ENCODE measurements at places on chromosomes 7 and 10.

DNA sequence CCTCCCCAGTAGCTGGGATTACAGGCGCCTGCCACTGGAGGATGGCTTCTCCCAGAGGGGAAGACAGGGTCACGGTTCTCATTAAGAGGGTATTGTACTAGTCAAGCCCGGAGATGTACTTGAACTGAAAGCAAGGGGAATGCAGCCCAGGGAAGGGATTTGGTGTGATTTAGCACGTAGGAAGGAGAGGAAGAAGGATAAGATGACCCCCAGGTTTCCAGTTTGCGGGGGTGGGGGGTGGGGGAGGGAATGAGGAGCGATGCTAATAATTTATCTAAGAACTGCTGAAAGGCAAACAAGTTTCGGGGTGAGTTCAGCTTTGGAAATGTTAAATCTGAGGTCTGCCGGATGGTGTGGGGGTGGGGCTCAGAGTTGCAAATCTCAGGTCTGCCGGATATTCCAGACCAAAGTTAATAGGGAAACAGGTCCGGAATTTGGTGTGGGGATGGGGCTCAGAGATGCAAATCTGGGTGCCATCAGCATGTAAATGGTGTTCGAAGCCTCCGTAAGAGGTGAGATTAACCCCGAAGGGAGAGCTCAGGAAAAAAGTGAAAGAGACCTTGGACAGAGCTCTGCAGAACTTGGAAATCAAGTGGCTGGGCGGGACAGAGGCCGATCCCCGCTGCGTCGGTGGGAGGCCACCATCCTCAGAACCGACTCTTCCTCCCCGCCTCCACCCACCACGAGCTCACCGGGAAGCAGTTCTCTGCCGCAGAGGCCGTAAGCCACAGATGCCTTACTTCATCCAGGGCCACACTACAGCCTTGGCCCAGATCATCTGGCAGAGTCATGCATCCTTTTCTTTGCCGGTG is 1.6 kb upstream of the SEPHS1 start:
- no peak for DNase-seq
- H3K36me3 ChIP-seq = no peaks in the 10 kb centered on the region
- H3K4me1 ChIP-seq = peaks cover 26% of the 10 kb centered on the region
- no peak overlapping the region for H3K27ac ChIP-seq
- peaks cover 6% of the 10 kb centered on the region for H3K27me3 ChIP-seq

- H3K27ac ChIP-seq = no peak overlapping the region
- peaks cover 14% of the 10 kb centered on the region for H3K36me3 ChIP-seq
- no peaks in the 10 kb centered on the region for H3K27me3 ChIP-seq
- H3K4me3 ChIP-seq = no peak overlapping the region
- no peak for DNase-seq
Observed at GRCh38 chr10:72375585-72375984, 20.9 kb upstream of the DNAJB12 start.

DNA sequence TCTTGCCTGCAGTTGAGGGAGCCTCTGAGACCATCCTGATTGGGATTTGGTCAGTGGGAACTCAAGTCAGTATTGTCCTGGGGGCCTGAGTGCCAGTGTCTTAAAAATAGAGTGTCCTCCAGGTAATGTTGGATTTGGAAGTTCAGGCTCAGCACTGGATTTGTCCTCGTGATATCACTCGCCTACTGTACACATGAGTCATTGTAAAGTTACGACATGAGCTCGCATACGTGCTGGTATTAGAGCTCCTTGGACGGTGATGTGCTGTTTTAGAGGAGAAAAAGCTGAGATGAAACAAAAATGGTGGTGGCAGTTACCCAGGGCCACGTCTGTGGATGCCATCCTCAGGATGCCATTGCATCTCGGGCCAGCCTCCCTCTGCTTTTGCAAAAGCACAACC is 78.2 kb downstream of the MGMT start:
- no peak for DNase-seq
- peaks cover 10% of the 10 kb centered on the region for H3K36me3 ChIP-seq
- H3K27me3 ChIP-seq = no peaks in the 10 kb centered on the region

DNA sequence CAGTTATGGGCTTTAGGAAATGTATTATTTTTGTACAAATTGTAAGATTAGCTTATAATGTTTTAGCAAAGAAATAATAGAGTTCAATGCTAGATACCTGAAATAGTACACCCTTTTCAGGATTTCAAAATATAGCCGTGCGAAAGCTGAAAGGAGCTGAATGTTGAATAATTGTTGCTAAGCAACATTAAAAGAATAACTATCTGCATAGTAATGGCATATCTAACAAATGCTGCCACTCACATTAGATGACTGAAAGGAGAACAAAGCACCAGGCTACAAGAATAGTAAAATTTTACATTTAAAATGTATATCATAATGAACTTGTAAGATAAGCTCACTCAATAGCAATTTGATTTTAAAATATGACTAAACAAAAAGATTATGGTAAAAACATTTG is 82.5 kb downstream of the SDHAF3 start:
- no peaks in the 10 kb centered on the region for H3K36me3 ChIP-seq
- H3K27me3 ChIP-seq = peaks cover 2% of the 10 kb centered on the region
- no peak for DNase-seq
- no peaks in the 10 kb centered on the region for H3K4me1 ChIP-seq
- H3K4me3 ChIP-seq = no peak overlapping the region
- no peak overlapping the region for H3K27ac ChIP-seq

GRCh38 chr10:35562427-35562826 is 42.7 kb upstream of the GJD4 start:
- peaks cover 32% of the 10 kb centered on the region for H3K36me3 ChIP-seq
- no peak for DNase-seq
- H3K27ac ChIP-seq = peak overlapping the region; percentile 4
- no peak overlapping the region for H3K4me3 ChIP-seq

GRCh38 chr10:126459878-126460481 is 71.7 kb upstream of the ADAM12 start:
- H3K27me3 ChIP-seq = no peaks in the 10 kb centered on the region
- no peak overlapping the region for H3K4me3 ChIP-seq
- H3K27ac ChIP-seq = no peak overlapping the region
- no peaks in the 10 kb centered on the region for H3K4me1 ChIP-seq
- DNase-seq = no peak
- no peaks in the 10 kb centered on the region for H3K36me3 ChIP-seq

GRCh38 chr7:157986051-157986450 is 601.6 kb downstream of the PTPRN2 start:
- no peaks in the 10 kb centered on the region for H3K36me3 ChIP-seq
- H3K4me3 ChIP-seq = no peak overlapping the region
- H3K27me3 ChIP-seq = no peaks in the 10 kb centered on the region
- H3K27ac ChIP-seq = no peak overlapping the region

DNA sequence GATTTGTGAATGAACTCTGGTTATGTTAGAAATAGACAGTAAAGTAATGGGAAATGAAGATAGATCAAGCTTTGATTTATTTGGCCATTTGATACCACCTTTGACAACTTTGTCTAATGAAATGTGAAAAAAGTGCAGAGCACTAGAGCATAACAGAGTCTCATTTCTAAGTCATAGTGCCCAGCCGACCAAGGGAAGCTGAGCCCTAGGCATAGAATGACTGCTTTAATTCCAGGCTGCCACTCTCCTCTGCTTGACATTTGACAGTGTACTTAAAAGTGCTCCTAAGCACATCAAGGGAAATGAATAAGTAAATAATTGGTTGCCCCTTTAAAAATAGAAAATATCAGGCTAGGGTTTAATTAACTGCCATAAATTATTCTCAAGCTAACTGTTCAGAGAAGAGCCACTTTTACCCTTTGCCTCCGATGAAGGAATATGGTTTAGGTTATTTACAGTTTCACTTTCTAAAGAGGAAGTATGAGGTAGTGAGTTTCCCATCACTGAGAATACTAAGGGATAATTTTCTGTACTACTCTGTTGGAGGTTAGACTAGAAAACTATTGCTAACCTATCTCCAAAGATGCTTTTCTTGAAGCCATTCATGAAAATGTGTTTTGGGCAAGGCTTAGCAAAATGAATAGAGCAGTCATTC is 591.6 kb downstream of the REEP3 start:
- no peaks in the 10 kb centered on the region for H3K36me3 ChIP-seq
- H3K27ac ChIP-seq = peak overlapping the region; percentile 21
- DNase-seq = no peak
- peak overlapping the region; percentile 36 for H3K4me3 ChIP-seq
- H3K4me1 ChIP-seq = peaks cover 5% of the 10 kb centered on the region

DNA sequence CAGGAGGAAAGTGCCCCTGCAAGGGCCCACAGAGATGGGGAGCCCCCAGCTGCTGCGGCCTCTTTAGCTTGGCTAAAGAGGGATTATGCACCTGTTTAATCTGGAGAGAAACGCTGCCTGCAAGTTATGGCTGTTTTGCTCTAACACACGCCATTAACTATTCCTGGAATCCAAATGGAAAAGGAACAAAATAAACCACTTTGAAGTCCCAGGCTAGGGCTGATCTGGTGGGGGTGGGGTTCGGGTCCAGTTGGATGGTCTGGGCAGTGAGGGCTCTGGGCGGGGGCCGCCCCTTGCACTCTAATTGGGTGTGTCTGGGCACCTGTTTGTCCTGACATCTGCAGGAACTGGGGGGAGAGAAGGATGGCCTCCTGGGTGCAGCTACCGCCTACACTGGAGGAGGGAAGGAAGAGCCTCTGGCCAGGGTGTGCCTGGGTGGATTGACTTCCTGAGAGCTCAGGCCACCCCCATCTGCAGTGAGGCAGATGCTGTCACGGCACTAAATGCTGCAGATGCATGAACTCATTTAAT is 300.6 kb downstream of the ZEB1 start:
- H3K4me3 ChIP-seq = no peak overlapping the region
- no peaks in the 10 kb centered on the region for H3K36me3 ChIP-seq
- no peaks in the 10 kb centered on the region for H3K4me1 ChIP-seq
- no peak overlapping the region for H3K27ac ChIP-seq
- H3K27me3 ChIP-seq = peaks cover 8% of the 10 kb centered on the region

GRCh38 chr10:121371836-121372235 is 226.4 kb downstream of the FGFR2 start:
- H3K27ac ChIP-seq = no peak overlapping the region
- no peaks in the 10 kb centered on the region for H3K27me3 ChIP-seq

- no peaks in the 10 kb centered on the region for H3K4me1 ChIP-seq
- no peaks in the 10 kb centered on the region for H3K36me3 ChIP-seq
- H3K4me3 ChIP-seq = no peak overlapping the region
- peaks cover 23% of the 10 kb centered on the region for H3K27me3 ChIP-seq
- no peak overlapping the region for H3K27ac ChIP-seq
- no peak for DNase-seq
Observed at GRCh38 chr7:29130096-29130495, 16.2 kb downstream of the CPVL start.

- H3K27me3 ChIP-seq = no peaks in the 10 kb centered on the region
- H3K36me3 ChIP-seq = peaks cover 37% of the 10 kb centered on the region
- H3K4me1 ChIP-seq = peaks cover 33% of the 10 kb centered on the region
- H3K4me3 ChIP-seq = no peak overlapping the region
Observed at GRCh38 chr7:127690337-127690736, 38.3 kb downstream of the SND1 start.

GRCh38 chr7:12056381-12056780 is 154.7 kb upstream of the TMEM106B start:
- no peak for DNase-seq
- peaks cover 4% of the 10 kb centered on the region for H3K27me3 ChIP-seq

GRCh38 chr7:80883154-80884025 is 35.5 kb downstream of the SEMA3C start:
- H3K4me1 ChIP-seq = no peaks in the 10 kb centered on the region
- DNase-seq = no peak
- H3K27ac ChIP-seq = no peak overlapping the region
- H3K27me3 ChIP-seq = no peaks in the 10 kb centered on the region
- H3K36me3 ChIP-seq = no peaks in the 10 kb centered on the region
- H3K4me3 ChIP-seq = no peak overlapping the region

DNA sequence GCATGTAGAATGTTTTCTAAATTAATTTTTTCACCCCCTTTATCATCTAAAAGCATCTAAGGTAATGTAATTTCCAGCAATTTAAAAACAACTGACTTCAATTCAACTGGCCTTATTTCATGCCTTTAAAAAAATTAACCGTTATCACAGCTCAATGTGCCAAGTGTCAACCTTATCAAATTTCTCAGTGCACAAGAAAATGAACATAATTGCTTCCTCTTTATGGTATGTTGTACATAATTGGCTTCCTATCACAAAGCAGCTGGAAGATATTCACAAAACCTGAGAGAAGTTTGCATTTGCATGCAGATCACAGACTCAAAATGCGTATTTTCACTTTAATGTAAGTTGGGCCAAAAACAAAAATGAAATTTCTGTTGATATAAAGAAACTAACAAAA is 966.4 kb downstream of the GRM8 start:
- H3K27me3 ChIP-seq = no peaks in the 10 kb centered on the region
- no peaks in the 10 kb centered on the region for H3K4me1 ChIP-seq
- no peak for DNase-seq
- no peak overlapping the region for H3K27ac ChIP-seq
- H3K4me3 ChIP-seq = no peak overlapping the region
- H3K36me3 ChIP-seq = no peaks in the 10 kb centered on the region

DNA sequence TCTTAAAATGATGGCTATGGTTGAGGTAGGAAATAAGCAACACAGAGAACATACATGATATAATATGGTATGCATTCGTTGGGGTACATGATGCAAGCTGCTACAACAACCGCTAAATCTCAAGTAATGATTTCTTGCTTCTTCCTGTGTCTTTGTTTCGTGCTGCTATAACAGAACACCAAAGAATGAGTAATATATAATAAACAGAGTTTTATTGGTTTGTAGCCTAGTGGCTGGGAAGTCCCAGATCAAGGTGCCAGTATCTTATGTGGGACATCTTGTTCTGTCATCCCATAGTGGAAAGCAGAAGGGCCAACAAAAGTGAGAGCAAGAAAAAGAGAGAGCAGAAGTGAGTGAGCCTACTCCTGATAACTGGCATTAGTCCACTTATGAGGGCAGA is 689.7 kb downstream of the SUGCT start:
- no peaks in the 10 kb centered on the region for H3K27me3 ChIP-seq
- no peaks in the 10 kb centered on the region for H3K4me1 ChIP-seq
- no peaks in the 10 kb centered on the region for H3K36me3 ChIP-seq
- H3K27ac ChIP-seq = no peak overlapping the region
- H3K4me3 ChIP-seq = no peak overlapping the region

DNA sequence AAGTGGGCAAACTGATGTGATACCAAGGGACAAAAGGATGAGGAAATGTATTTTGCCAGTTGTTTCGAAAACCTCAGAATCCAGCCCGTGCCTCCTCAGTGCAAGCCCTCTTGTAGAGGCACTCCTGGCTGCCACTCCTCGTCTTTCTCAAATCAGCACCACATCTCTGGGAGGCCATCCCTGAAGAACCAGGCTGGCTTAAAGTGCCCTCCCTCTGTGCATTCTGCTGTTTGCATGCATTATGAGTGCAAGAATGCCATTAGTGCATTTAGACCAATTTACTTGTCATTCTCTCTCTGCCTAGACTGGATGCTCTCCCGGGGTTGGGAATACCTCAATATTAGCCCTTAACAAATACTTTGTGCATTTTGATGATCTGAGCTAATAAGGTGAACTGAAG is 19.9 kb upstream of the FAM180A start:
- no peak overlapping the region for H3K27ac ChIP-seq
- no peak overlapping the region for H3K4me3 ChIP-seq
- no peaks in the 10 kb centered on the region for H3K36me3 ChIP-seq
- no peak for DNase-seq
- H3K4me1 ChIP-seq = peaks cover 3% of the 10 kb centered on the region

GRCh38 chr7:151012911-151013347 is 11.4 kb downstream of the ATG9B start:
- peaks cover 29% of the 10 kb centered on the region for H3K4me1 ChIP-seq
- no peak overlapping the region for H3K4me3 ChIP-seq
- H3K27ac ChIP-seq = peak overlapping the region; percentile 98

All from memory B cell (primary cell).